ENCODE measurements at places on chromosomes 5 and 9.

- no peak for DNase-seq
These were observed 134.5 kb downstream of the MTX3 start for GRCh38 chr5:79856456-79857055.

GRCh38 chr5:95927927-95928723, 33.5 kb downstream of the ELL2 start:
- no peak for DNase-seq

DNA sequence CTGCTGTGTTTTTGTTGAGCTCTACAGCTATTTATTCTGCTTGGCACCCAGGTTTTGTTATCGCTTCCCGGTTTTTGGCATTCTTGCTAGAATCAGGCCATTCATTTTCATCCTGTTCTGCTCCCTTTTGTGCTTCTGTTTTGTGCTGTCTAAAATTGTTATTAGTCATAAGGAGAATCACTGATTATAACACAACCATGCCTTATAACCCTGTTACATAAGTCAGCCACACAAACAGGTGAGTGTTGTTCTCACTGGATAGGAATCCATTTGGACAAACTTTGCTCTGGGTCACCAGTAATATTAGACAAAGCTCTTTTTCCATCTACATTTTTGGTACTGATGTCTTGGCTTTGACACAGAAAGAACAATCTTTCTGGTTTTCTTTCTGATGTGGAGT, 622.8 kb downstream of the PSAT1 start:
- no peak for DNase-seq

GRCh38 chr5:179408611-179409010, 63.4 kb upstream of the ADAMTS2 start:
- no peak for DNase-seq

DNA sequence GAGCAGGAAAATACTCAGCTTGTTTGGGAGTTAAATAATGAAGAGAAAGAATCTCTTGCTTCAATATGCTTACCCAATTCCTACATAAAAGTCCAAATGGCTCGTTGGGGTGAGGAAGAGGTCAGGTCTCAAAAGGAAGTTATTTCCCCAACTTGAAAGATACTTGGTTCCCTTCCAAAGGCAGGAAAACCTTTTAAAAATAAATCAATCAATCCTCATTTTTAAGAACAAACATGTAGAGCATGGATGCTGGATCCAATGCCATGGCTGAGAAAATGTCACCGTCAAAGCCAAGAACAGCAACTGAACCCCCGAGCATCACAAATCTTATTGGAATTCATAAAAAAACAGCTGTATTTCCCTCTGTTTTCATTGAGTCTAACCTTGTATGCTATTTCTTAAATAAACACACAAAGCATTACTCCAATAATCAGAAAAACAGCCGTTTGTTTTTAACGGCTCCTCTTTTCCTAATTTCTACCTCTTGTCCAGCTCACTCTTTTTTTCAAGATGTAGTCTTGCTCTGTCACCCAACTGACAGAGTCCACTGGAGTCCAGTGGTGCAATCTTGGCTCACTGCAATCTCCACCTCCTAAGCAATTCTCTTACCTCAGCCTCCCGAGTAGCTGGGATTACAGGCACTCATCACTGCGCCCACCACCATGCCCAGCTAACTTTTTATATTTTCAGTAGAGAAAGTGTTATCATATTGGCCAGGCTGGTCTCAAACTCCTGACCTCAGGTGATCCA, 140.7 kb downstream of the GNA14 start:
- no peak for DNase-seq

GRCh38 chr5:132220491-132220890, 7.2 kb downstream of the P4HA2 start:
- DNase-seq, result no peak

DNA sequence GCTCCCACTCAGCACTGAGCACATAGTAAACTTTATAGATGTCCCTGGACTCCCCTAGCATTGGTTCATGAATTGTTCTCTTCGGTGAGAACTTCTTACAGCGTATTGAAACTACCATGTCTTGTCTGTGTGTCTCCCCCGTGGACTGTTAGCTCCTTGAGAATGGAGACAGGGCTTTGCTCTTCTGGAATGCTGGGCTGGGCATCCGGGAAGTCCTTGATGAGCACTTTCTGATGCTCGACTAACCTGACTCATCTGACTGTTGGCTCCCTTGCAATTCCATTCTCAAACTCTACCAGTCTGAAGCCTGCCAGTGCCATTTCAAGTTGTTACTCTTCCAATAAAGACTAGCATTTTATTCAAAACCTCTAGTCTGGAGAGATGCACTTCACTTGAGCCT, 15.0 kb upstream of the PFDN1 start:
- peak; percentile 79 for DNase-seq

GRCh38 chr5:28810751-28811136, 1772.4 kb upstream of the CDH9 start:
- no peak for DNase-seq

- no peak for DNase-seq
These were observed 544.6 kb upstream of the TRPC7 start for GRCh38 chr5:136909906-136910305.

DNA sequence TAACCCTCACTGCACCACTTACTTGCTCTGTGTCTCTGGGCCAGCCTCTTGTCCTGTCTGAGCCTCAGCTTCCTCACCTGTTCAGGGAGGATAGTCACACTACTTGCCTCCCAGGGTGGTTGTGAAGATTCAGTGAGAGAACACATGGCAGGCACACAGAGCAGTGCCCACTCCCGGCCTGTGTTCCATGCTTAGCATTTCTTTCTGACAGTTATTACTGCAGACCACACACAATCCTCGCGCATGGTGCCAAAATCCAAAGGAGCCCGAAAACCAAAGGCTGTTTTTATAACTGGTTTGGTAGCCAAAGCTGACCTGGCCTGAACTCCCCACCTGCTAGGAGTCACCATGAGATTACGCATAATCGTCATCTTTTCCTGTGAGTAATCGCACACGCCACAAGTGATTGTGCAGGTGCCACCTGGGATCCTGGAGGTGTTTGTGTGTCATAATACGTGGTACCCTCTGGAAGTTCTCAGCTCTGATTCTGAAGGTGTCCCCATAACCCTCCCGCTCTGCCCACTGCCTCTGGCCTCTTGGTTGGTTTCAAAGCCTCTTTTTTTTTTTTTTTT, 84.6 kb upstream of the FBXW11 start:
- DNase-seq, result no peak

DNA sequence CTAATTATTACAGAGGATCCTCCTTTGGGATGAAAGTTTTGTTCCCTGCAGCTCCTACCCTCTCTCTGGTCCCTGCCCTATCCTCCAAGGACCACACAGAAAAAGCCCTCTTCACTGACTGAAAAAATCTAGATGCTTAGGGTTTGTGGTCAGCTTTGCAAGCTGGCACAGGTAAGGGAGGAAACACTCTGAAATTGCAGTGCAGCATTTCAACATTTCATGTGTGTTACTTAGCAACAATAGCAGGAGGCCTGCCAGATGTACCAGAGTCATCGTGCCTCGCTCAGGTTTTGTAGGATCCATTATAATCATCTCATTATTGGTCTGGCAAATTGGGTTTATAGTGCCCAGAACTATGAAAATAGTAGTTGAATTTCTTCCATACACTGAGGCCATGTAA, 109.5 kb downstream of the PALM2AKAP2 start:
- DNase-seq, result no peak

DNA sequence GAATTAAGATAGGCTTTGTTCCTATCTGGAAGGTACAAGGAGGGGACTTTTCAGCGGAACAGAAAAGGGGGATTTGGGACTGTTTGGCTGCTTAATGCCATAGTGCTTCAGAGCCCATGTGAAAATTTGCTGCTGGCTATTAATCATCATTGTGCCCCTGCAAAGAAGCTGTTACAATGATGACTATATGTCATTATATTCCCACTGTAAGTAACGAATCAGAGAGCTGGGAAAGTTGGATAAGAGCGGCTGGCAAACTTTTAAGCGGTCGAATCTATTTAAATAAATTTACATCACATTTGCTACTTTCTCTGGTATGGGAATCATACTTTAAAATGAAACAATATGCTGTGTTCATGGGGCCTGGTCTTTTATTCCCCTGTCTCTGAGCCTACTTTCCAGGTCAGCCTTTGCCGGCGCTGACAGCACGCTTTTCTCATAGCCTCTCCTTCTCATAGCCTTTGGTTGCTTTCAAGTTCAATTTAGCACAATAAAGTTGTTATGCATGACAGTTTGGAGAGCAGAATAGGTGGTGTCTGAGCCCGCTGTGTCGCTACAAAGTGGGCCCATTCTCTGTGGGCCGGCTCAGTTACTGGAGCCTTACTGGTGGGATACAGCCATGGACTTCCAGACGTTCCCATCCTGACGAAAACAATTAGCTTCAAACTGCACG, 271.2 kb upstream of the TMEM161B start:
- DNase-seq, result no peak

DNA sequence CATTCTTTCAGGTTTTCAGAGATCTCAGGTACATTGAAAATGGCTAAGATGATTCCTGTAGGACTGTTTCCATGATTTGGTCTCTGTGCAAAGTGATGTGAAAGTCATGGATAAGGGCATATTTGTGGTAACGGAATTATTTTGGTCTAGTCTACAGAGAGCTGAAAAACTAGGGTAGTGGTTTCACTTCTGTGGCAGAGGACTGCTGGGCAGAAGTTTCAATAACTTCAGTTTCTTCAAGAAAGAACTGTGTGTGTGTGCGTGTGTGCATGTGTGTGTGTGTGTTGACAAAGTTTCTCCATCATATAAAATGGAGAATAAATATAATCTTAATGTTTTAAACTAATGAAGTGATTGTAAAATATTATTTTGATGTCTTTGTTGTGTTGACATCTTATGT, 4.3 kb downstream of the CNOT8 start:
- no peak for DNase-seq

GRCh38 chr9:33445389-33446239, 1.8 kb downstream of the AQP3 start:
- no peak for DNase-seq

GRCh38 chr5:65932676-65933075, 6.3 kb downstream of the ERBIN start:
- no peak for DNase-seq

DNA sequence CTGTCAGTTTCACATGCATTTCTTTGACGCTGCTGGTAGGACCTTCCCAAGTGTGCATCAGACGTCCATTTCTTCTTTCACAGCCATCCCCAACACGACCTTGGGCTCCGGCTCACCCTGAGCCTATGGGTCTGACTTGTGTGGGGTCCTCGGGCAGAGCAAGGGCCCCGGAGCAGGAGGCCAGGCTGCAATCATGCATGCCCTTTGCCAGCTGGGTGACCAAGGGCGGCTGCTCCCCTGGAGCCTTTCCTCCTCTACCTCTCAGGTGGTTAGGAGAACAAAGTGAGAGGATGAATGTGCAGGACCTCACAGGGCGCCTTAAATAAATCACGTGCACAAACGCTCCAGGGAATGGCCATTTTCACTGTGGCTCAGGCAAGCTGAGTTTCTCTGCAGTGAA, 33.2 kb downstream of the TERT start:
- DNase-seq, result no peak

DNA sequence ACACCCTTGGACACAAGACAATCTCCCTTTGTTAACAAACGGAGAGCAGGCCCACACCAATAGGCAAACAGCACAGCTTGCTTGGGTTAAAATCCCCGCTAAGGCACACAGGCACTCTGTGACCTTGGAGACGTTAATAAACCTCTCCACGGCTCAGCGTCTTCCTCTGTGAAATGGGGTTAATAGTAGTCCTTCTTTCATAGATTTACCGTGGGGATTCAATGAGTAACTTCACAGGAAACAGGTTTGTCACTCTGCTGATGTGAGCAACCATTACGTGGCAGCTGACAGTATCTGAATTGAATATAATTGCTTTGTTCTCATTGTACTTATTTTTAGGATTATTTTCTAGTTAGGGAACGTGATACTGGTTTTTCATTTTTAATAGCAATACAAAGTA, 65.2 kb upstream of the ADRA1B start:
- DNase-seq, result peak; percentile 71

DNA sequence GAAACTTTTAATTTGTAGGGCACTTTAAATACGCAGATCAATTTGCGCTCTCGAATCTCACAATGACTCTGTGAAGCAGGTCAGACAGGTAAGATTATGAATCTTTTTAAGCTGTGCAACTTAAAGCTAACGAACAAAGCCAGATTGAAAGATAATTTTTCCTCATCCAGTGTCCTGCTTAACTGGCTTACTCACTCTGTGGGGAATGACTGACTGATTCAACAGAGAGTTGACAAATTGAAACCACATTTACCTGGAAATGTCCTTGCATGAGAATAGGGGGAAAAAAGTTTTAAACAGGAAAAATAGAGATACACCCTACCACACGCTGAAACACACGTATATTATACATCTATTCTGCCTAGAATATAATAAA, 187.9 kb downstream of the MAN2A1 start:
- peak; percentile 54 for DNase-seq

DNA sequence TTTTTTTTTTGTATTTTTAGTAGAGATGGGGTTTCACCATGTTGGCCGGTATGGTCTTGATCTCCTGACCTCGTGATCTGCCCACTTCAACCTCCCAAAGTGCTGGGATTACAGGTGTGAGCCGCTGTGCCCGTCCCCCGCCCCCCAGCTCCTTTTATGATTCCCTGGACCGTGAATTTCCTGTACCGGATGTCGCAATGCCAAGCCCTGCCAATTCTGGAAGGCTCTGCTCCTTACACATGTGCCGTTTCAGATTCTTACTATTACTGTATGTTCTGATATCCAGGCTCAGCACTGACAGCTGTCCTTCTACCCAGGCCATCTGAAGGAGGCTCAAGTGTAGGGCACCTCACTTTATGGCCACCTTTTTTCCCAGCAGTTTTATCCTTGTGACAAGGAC, 100.1 kb downstream of the PLCXD3 start:
- no peak for DNase-seq

DNA sequence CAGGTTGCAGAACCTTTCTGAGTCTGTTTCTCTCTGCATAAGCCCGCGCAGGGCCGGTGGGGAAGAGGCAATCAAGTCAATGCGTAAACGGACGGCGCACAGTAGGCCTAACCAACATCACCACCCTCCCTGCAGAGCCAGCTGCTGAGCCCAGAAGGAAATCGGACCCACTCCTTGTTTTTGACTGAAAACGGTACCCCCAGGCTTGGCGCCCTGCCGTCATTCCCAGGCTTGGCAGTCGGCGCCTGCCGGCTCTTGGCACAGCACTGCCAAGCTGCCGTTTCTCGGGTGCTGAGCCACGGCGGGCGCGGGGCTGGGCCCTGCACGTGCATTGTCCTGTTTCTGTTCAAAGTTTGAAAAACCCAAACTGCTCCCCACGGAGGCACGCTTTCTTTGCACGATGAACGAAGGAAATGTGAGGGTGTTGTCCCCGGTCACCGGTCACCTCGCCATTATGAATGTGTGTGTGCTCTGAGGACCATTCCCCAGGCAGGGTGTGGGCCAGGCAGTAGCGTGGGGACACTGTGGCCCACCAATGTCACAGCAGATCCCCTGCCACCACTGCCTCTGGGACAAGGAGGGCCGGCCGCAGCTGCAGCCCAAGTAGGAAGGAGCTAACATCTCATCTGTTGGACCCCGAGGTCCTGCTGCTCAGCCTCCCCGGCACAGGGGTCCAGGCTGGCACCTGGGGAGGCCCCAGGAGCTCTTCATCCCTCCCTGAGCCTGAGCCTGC, 20.1 kb downstream of the FIBCD1 start:
- DNase-seq, result no peak

GRCh38 chr5:142770650-142771609, 753 bp downstream of the ARHGAP26 start:
- peak; percentile 82 for DNase-seq

GRCh38 chr5:168851902-168852321, 272.7 kb upstream of the PANK3 start:
- DNase-seq, result peak; percentile 75

Measured in Daoy (cell line).